ENCODE measurements at places on chromosomes 16 and 17.

- no peak for DNase-seq
These were observed 41.3 kb downstream of the RBBP6 start for GRCh38 chr16:24580665-24581064.

- peak; percentile 99 for DNase-seq
These were observed 882 bp upstream of the FBXL19 start for GRCh38 chr16:30922420-30922959.

DNA sequence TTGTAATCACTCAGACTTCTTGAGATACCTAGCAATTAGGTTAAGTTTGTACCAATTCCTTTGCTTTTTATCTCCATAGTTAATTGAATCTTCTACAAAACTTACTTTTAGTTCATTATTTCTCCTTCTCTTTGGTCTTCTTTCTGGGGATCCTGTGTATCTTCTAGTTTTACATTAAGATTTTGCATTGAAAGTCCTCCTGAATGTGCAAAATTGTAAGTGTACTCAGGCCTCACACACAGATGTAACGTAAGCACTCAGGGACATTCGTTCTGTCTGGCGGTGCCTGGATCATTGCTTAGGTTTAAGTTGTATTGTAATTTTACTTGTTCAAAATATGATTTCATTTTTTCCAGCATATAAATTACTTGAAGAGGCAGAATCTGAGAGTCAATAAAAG is 222.6 kb upstream of the CPHXL start:
- no peak for DNase-seq

DNA sequence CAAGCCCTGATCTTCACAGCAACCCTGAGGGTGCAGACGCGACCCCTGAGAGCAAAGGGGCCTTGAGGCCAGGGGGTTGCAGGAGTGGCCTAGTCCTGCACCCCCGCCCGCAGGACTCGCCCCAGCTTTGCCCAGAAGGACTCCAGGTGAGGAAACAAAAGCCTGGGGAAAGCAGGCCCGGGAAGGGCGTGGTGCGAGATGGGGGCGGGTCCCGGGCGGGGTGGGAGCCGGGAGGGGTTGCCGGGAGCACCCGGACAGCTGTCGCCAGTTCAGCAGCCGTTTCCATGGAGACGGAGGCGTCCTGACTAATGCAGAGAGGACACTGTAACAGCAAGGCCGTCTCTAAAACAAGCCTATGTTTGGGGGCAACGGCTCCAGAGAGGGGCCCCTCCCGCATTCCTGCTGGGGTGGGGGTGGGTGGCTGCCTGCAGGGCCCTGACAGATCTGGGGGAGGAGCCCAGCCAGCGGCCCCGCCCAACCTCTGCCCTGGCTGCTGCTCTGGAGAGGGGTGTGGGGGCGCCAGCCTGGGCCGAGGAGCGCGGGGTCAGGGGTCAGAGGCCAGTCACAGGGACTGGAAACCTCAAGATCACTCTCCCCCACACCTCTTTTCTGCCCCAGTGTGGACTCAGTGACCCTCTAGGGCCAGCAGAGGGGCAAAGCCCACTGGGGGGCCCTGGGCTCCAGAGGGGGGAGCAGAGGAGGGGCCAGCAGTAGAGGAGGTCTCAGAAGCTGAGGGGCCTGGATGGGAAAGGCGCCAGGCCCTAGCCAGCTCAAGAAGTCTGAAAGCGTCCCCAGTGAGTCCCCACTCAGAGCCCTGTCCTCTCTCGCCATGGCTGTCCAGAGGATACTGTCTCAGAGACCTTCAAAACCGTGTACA is 3.1 kb upstream of the TPPP3 start:
- no peak for DNase-seq

GRCh38 chr16:64171632-64172031 is 950.2 kb downstream of the CDH11 start:
- DNase-seq, result no peak

GRCh38 chr17:60371818-60372510 is 20.0 kb downstream of the USP32 start:
- DNase-seq, result no peak

DNA sequence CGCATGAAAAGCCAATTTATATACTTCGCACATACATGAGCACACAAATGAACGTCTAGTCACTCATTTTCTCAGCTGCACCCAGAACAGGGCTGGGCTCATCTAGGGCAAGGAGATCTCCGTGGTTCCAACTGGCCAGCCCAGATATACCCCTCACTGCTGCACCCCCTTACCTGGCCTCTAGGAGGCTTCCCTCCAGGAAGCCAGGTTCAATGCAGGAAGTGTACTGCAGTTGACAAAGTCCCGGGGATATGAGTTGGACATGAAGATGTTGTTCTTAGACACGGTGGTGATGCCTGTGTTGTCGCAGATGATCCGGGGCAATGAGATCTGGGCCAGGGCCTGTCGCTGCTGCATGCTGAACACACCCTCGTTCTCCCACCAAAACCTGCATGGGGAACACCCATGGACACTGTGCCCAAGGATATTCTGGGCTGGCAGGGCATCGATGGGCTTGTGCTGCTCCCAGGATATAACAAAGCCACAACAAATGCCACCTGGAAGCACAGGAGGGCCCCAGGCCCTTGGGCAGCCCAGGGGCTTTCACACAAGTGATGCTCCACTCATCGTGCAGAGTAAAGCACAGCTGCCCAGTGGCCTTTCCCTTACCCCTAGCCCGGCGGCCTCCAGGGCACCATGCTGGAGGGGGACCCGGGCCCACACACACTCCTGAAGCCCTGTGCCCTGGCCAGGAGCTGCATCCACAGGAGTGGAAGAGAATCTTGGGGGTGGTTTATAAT is 10.1 kb downstream of the MPO start:
- DNase-seq, result no peak

GRCh38 chr17:50935221-50935995 is 69.3 kb upstream of the TOB1 start:
- DNase-seq, result no peak

DNA sequence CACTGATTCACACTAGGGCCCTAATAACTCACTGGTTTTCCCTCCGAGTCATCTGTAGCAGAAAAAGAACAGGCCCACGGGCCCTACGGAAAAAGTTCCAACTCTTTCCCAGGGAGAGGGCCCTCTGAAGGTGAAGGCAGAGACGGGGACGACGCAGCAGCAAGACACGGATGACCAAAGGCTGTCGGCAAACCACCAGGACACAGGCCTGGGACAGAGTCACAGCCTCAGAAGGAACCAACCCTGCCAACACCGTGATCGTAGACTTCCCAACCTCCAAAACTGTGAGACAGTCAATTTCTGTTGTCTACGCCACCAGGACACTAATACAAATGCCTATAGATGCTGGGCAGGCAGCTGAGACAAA is 5.2 kb upstream of the SPHK1 start:
- no peak for DNase-seq

DNA sequence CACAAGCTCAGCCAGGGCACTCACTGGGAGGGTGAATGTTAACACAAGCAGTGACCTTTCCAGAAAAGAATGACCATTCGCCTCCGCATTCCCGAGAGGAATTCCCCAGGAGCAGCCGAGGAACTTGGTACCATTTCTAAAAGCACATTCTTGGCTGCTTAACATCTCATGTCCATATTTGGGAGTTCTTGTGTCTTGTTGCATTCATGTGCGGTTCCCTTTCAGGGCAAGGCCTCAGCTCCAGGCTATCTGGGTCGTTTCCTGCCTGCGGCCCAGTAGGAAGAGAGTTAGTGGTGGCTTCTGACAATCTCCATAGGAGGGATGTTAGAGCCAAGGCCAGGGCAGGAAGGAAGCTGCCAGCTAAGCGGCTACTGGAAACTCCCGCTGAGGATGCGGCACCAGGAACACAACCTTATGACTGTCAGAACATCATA is 27.8 kb upstream of the MEAK7 start:
- no peak for DNase-seq

DNA sequence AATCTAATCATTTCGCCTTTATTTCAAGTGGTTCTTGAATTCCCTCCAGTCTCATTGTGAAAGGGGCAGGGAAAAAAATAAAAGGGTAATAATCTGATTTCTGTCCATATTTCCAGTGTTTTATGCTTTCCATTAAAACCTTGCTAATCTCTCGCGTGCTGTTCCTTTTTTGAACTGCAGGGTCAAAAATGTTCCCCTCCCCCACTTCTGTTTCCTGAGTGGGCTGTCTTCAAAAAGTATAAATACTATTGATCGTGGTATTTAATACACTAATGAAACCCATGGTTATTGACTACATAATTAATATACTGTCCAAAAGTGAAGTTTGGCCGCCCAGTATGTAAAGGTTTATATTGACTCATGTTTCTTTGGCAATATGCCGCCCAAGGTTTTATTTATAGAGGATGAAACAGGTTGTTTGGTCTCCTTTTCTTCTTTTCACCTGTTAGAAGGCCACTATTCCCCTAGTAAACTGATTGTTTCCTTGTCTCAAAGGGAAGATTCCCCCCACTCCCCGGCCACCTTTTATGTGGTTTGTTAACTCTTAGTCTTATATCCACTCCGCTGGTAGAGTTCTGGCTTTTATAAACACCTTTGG is 69.7 kb downstream of the RPA1 start:
- DNase-seq, result no peak

- no peak for DNase-seq
These were observed 190.3 kb upstream of the MAF start for GRCh38 chr16:79790854-79791253.

- no peak for DNase-seq
These were observed 1108.0 kb downstream of the CDH11 start for GRCh38 chr16:64013856-64014255.

GRCh38 chr17:29124135-29124924 is 55.9 kb downstream of the MYO18A start:
- DNase-seq, result no peak

DNA sequence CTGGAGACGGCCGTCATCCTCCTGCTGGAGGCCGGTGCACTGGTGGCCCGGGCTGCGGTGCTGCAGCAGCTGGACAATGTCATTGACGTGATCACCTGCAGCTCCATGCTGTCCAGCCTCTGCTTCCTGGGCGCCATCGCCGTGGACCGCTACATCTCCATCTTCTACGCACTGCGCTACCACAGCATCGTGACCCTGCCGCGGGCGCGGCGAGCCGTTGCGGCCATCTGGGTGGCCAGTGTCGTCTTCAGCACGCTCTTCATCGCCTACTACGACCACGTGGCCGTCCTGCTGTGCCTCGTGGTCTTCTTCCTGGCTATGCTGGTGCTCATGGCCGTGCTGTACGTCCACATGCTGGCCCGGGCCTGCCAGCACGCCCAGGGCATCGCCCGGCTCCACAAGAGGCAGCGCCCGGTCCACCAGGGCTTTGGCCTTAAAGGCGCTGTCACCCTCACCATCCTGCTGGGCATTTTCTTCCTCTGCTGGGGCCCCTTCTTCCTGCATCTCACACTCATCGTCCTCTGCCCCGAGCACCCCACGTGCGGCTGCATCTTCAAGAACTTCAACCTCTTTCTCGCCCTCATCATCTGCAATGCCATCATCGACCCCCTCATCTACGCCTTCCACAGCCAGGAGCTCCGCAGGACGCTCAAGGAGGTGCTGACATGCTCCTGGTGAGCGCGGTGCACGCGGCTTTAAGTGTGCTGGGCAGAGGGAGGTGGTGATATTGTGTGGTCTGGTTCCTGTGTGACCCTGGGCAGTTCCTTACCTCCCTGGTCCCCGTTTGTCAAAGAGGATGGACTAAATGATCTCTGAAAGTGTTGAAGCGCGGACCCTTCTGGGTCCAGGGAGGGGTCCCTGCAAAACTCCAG is 1.1 kb downstream of the MC1R start:
- DNase-seq, result no peak

GRCh38 chr17:5770441-5771270 is 186.3 kb upstream of the NLRP1 start:
- no peak for DNase-seq

DNA sequence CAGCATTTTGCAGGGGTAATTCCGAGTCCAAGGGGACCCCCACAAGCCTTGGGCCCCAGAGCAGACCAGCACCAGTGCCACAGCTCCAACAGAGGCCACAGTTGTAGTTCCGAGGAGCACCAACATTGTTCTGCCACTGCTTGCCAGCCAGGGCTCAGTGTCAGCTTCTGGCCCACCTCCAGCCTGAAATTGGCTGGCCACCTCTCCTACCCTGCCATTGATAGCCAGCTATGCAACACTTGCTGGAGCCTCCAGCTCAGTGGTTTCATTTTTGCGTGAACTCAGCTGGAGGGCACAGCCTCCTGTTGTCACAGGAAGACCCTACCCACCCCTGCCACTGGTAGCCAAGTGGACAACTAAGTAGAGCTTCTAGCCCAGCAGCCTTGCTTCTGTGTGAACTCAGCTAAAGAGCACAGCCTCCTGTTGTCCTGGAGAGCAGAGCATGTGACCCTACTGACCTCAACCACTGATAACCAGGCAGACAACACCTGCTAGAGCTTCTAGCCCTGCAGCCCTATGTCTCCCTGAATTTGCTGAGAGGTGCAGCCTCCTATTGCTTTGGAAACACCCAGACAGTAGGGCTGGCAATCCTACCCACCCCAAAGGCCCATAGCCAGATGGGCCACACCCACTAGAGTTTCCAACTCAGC is 24.9 kb downstream of the HYDIN start:
- no peak for DNase-seq

GRCh38 chr16:30186782-30187555 is 3.6 kb downstream of the CORO1A start:
- no peak for DNase-seq

DNA sequence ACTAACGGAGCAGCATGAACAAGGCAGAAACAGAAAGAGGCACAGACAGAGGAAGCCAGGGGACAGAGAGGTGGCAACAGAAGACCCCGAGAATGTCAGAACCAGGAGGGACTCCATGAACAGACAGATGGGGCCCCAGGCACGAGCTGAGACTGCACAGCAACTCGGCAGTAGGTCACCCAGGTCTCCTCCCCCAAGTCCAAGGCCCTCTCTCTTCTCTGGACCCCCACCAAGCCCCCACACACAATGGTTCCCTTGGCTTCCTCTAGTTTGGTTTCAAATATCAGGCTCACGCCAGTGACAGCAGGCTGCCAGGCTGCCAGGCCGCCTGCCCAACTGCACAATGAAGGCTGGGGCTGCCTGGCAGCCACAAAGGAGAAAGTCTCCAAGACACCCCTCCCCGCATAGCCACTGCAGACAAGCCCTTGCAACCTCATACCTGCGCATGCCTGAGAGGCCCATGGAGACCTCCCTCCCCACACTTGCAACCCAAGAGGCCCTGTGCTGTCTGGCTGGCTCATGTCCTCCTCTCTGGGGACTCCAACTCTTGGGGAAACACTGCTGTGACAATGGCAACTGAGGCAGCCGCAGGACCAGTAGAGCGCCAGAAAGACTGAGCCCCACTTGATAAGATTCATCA is 54.8 kb downstream of the PIMREG start:
- no peak for DNase-seq

DNA sequence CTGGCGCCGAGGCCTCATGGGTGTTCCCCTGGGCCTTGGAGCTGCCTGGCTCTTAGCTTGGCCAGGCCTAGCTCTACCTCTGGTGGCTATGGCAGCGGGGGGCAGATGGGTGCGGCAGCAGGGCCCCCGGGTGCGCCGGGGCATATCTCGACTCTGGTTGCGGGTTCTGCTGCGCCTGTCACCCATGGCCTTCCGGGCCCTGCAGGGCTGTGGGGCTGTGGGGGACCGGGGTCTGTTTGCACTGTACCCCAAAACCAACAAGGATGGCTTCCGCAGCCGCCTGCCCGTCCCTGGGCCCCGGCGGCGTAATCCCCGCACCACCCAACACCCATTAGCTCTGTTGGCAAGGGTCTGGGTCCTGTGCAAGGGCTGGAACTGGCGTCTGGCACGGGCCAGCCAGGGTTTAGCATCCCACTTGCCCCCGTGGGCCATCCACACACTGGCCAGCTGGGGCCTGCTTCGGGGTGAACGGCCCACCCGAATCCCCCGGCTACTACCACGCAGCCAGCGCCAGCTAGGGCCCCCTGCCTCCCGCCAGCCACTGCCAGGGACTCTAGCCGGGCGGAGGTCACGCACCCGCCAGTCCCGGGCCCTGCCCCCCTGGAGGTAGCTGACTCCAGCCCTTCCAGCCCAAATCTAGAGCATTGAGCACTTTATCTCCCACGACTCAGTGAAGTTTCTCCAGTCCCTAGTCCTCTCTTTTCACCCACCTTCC is 7.9 kb downstream of the HIRIP3 start:
- DNase-seq, result no peak

Measured in esophagus squamous epithelium (tissue), 5 donors.